ENCODE measurements at places on chromosomes 1 and 21.

- DNase-seq: no peak
Observed at GRCh38 chr1:3061566-3061965, 7.4 kb upstream of the PRDM16 start.

- no peak for DNase-seq
Observed at GRCh38 chr1:19407494-19408096, 77.7 kb downstream of the CAPZB start.

DNA sequence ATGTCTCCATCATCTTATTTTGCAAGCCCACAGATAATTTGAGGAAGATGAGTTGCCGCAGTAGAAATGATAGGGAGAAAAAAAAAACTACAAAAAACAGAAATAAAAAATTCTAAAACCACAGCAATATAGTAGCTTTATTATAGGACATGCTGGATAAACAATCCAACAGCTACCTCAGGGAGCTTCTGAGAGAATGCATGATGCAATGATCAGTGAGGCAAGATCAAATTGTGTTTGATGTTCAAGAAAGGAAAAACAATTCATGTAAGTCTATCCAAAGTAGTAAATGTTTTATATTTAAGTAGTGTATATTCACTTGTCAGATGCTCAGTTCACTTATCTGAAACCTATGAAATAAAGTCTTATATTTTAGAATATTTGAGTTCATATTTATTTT lies 6.7 kb downstream of the CR1L start:
- DNase-seq: no peak

GRCh38 chr1:18484721-18485120 lies 4.0 kb downstream of the KLHDC7A start:
- no peak for DNase-seq

GRCh38 chr1:117173691-117174090 lies 37.0 kb downstream of the VTCN1 start:
- no peak for DNase-seq

DNA sequence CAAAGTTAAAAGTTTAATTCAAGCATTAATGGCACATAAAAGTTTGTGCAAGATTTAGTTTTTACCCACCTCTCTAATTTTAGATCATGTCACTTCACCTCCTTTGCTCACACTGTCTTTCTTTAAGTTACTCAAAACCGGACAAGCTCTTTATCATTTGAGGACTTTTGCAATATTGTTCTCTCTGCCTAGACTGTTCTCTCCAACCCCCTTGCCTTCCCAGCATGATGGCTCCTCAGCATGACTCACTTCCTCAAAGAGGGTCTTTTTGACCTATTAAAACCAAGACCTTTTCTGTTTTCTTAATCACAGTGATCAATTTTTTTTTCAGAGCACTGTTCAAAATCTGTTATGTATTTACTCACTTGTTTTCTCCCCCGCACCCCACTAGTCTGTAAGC lies 61.3 kb downstream of the XKR8 start:
- DNase-seq: no peak

- DNase-seq: no peak
Observed at GRCh38 chr1:162388083-162388594, 6.6 kb downstream of the C1orf226 start.

DNA sequence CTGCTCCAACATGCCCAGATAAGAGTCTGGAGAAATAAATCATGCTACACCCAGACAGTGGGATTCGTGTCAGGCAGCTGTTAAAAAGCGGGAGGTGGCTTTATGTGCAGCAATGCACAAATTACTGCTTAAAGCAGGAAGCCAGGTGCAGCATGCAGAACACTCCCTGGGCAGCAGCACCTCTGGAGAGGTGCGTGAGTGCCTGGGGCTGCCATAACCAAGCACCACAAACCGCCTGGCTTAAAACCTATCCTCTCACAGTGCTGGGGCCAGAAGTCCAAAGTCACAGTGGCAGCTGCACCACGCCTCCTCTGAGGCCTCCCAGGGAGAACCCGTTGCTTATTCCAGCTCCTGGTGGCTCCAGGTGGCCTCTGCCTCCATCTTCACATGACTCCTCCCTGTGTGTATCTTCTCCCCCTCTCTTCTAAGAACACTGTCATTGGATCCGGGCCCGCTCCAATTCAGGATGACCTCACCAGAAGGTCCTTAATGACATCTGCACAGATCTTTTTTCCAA lies 115.6 kb downstream of the SIK1 start:
- DNase-seq: no peak

- no peak for DNase-seq
Observed at GRCh38 chr1:217133958-217134856, 411.0 kb upstream of the ESRRG start.

- DNase-seq: no peak
Observed at GRCh38 chr1:159602501-159602999, 14.9 kb downstream of the APCS start.

DNA sequence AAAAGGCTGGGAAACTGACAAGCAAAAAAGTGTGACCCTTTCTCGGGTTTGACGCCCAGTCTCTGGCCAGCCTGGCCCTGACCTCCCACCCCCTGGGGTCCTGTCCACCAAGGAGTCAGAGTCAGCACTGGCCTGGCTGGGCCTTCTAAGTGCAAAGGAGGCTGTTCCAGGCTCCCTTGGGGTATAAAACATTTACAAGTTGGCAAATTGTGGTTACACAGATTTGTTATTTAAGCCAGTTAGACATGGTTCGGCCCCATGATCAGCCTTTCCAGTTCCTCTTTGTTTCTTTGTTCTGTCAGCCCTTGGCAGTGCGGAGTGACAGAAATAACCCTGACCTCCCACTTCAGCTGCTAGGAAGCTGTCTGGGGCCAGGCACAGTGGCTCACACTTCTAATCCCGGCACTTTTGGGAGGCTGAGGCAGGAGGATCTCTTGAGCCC lies 161.6 kb upstream of the RAB4A start:
- no peak for DNase-seq

- DNase-seq: peak; percentile 89
Observed at GRCh38 chr1:207890136-207890738, 20.7 kb downstream of the CD34 start.

GRCh38 chr1:40606978-40607377 lies 58.5 kb downstream of the RIMS3 start:
- DNase-seq: no peak

DNA sequence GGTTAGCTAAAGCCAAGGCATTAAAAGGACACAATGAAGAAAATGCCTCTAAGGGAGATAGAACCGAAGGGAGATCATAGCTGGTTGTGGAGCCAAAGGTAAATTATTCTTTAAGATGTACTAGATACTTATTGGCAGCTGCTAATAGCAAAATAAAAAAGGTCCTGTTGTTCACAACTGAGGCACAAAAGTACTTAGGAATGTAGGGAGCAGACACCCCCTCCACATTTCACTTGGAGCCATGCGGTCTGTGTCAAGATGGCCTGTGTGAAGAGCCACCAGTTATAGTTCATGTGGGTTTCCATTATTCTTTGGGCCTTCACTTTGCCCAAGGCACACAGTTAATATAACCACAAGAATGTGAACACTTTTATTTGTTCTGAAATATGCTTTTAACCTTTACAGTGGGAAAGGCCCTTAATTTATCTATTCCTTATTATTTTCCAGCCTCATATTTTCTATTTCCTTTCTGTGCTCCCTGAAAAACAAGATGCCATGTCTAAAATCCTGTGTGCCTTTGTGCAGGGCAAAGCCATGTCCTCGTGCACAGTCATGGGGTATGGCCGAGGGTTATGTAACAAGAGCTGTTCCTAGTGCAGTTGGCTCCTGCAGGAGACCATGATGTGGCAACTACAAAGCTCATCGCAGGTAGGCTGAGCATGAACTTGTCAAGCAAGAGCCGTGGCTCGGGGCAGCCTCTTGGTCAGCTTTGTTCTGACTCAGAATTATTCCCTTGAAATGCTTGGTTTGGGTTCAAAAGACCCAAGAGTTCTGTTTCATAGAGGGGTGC lies 16.2 kb upstream of the WDR26 start:
- DNase-seq: no peak

GRCh38 chr1:212545941-212546635 lies 62.5 kb upstream of the ATF3 start:
- DNase-seq: peak; percentile 49

- DNase-seq: no peak
Observed at GRCh38 chr1:40107290-40107959, 10.4 kb upstream of the PPT1 start.

DNA sequence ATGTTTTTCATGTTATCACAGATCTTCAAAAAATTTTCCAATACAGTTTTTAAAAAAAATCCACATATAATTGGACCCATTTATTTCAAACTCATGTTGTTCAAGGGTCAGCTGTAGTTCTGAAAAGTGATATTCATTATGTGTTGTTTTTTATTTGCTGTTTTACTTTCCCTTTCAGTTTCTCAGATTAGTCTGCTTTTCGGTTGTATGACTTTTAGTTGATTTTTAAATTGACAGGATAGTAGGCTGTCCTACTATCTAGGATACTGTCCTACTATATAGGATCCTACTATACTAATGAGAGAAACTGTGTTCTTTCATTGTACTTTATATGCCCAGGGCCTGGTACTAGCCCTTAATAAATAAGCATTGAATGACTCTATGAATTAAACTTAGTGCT lies 33.6 kb upstream of the GPR52 start:
- no peak for DNase-seq

DNA sequence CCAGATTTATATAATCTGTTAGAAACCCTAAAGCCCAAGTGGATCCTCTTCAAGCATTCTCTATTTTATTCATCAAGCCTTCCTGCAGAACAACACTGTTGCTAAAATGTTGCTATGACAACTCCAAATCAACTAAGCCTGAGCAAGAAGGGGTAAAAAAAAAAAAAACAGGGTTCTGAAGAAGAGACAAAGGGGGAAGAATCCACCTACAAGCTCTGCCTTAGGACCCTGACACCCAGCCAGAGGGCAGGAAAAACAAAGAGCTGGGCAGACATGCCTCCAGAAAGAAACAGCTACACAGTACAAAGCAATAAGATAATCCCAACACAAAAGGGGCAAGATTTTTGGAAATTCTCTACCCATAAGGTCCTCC lies 1.3 kb downstream of the USF1 start:
- DNase-seq: no peak

DNA sequence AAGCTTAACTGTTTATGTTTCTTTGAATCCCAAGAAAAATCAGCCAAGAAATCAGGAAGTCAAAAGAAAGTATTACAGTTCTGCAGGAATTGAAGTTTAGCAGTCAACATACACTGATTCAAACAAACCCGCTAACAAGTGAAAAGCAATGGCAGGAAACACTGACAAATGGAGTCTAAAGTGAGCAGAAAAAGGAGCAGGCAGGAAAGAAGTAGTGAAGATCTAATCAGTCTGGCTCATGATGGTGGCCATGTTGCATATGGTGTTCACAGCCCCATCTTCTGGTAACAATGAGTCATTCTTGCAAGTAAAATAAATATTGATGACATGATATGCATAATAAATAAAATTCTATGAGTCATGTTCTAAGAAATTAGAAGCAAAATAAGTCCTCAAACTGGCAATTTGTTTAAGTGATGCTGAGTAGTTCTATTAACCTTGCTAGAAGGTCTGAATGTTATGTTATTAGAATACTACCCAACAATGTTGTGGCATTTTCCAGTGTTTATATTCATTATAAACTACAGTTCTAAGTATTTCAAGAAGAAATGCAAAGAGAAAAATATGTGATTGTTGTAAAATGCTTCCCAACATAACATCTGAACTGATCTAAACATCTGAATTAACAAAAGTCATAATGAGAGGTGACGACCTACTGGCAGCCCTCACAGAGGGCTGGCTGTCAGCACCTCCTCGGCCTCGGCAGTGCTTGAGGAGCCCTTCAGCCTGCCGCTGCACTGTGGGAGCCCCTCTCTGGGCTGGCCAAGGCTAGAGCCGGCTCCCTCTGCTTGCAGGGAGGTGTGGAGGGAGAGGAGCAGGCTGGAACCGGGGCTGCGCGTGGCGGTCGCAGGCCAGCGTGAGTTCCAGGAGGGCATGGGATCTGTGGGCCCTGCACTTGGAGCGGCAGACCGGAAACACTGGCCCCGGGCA lies 5.7 kb upstream of the ACBD6 start:
- peak; percentile 24 for DNase-seq

DNA sequence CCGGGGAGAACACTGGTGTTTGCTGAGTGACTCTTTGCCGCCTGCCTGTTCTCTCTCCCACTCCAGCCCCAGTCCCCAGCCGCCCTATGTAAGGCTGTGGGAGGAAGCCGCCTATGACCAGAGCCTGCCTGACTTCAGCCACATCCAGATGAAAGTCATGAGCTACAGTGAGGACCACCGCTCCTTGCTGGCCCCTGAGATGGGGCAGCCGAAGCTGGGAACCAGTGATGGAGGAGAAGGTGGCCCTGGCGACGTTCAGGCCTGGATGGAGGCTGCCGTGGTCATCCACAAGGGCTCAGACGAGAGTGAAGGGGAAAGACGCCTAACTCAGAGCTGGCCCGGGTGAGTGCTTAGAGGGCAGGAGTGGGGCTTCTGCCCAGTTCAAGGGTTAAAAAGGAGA lies 8.2 kb downstream of the BSND start:
- DNase-seq: no peak

DNA sequence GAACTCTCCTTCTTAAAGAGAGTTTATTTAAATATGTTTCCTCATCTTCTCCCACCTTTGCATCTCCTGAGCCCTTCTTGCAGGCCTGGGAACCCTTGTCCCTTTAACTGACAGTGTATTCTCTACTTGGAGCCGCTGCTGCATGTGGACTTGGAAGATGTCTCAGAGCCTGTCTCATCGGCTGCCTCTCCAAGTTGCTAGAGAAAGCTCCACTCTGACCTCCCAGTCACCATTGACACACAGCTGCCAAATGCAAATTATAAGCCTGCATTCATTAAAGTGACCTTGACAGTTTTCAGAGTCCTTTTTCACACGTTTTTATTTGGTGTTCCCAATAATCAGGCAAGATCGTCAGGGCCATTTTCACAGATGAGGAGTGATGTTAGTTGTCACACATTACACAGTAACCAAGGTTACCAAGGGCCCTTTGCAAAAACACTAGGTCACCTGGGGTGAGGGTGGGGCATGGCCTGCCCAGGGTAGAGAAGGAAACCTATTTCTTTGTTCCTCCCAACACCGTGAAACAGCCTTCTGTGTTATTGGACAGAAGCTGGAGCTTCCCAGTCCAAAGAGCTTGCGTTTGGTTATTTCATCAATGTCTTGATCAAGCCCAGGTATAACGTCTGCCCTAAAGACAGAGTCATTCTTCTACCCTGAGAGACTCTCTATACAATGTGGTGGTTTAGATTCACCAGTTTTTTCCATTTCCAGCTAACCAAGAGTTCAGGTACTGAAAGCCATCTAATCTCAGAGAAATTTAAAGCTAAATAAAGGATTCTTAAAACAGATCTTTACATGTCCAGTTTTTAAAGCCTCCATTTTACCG lies 164.1 kb downstream of the GALNT2 start:
- no peak for DNase-seq

DNA sequence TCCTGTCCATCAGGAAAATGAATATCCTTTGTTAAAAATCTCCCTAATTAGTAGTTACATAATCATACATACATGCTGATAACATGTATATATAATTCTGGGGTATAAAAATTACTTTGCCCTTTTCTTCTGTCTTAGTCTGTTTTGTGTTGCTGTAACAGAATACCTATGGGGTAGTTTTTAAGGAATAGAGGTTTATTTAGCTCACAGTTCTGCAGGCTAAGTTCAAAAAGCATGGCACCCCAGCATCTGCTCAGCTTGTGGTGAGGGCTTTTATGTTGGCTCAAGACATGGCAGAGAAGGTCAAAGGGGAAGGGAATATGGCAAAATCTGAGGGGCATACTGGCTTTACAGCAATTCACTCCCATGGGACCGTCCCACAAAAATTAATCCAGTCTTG lies 16.3 kb upstream of the RPS6KC1 start:
- DNase-seq: no peak
